ENCODE measurements at places on chromosomes 1 and 21. TPM values are rescaled to one million over a fixed set of nuclear protein-coding genes. Genes with fewer than 3 reads are reported as not detected.

The CA6 gene
- not detected for total RNA-seq

The CPTP gene
- 22.1 TPM for total RNA-seq

The ZNF695 gene
- total RNA-seq: 17.4 TPM

The OR10K2 gene
- total RNA-seq: not detected

The FCRL5 gene
- total RNA-seq: 0.02 TPM

The NSUN4 gene
- 23.7 TPM for total RNA-seq

The TACSTD2 gene
- total RNA-seq: not detected

The KRTAP12-2 gene
- total RNA-seq: not detected

The TGFB2 gene
- total RNA-seq: 22.1 TPM

The CFHR5 gene
- not detected for total RNA-seq

The MATN1 gene
- 0.47 TPM for total RNA-seq

The SIPA1L2 gene
- 2.0 TPM for total RNA-seq

DNA sequence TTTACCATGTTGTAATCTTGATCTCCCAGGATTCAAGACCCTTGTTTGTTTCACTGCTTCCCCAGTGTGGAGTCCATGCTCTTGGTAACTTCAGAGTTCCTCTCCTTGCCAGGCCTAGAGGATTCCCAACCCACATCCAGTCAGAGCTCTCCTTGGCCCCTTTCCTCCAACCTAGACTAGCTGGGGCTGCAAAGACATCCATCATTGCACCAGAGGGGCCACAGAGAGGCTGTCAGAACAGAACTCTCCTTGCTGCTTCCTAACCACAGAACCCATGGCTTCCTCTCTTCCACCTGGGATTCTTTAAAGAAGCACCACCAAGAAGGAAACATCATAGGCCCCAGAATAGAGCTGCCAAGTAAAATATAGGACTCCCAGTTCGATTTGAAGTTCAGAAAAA is 81.0 kb downstream of the HMGB4 start:
- no peak for DNase-seq

- DNase-seq: no peak
Measured at GRCh38 chr21:25572861-25573310, 34.4 kb downstream of the MRPL39 start.

GRCh38 chr1:221469476-221469875 is 272.4 kb downstream of the DUSP10 start:
- no peak for DNase-seq

GRCh38 chr1:150164224-150164623 is 14.5 kb downstream of the PLEKHO1 start:
- no peak for DNase-seq

GRCh38 chr1:19167140-19167539 is 42.9 kb downstream of the UBR4 start:
- no peak for DNase-seq

DNA sequence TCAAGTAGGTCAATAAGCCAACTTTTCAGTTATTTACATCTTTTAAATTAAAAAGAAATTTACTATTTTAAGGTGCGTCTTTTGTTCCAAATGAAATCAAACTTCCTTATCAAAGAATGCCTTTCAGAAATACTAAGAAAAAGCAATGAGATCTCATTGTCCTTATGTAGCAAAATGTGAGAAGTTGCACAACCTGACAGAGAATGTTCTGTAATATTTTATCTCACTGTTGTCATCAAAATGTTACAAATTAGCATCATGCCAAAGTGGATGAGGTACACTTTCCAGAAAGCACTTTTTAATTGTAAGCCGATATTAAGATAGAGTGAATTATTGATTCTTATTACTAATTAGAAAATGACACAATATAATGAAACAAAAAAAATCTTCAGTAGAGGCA is 50.4 kb downstream of the KCNT2 start:
- DNase-seq: no peak

GRCh38 chr1:20981915-20982314 is 194.8 kb downstream of the EIF4G3 start:
- DNase-seq: no peak

- no peak for DNase-seq
Measured at GRCh38 chr1:80363689-80364475, 1357.4 kb upstream of the ADGRL4 start.

- peak; percentile 49 for DNase-seq
Measured at GRCh38 chr1:203628201-203629015, 1.8 kb downstream of the ATP2B4 start.

GRCh38 chr1:244205171-244205570 is 154.1 kb downstream of the ZBTB18 start:
- no peak for DNase-seq

- DNase-seq: no peak
Measured at GRCh38 chr1:167171286-167171929, 49.3 kb upstream of the POU2F1 start.

- no peak for DNase-seq
Measured at GRCh38 chr1:233668725-233669294, 54.9 kb downstream of the KCNK1 start.

- no peak for DNase-seq
Measured at GRCh38 chr1:101460739-101461138, 223.9 kb downstream of the S1PR1 start.

GRCh38 chr1:159900086-159900680 is at the start of gene CFAP45:
CFAP45 (minus strand) TSS chr1:159900165; CDS start chr1:159900098, 67 bp downstream.
- no peak for DNase-seq

GRCh38 chr1:203476216-203476814 is 709 bp downstream of the PRELP start:
- DNase-seq: no peak

DNA sequence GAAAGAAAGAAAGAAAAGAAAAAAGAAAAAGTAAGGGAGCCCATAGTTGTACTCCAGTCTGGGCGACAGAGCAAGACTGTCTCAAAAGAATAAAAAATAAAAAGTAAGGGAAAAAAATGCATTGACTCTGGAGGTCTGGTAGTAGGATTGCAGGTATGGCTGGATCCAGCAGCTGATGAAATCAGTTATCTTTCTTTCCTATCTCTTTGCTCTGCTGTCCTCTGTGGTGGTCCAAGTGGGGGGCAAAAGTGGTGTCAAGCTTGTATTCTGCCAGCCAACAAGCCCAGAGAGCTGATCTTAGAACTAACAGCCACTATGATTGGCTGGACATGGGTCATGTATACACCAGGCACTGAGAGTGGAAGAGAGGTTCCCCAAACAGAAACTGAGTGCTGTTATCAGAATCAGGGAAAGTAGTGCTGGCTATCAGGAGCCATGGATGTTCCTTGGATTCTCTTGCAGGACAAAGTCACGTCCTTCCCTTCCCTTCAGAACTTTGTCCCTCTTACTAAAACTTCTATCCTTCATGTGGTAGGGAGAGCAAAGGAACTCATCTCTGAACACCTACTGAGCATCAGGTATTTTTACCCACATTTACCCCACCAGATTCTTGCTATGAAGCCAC is 3.5 kb upstream of the FBLIM1 start:
- DNase-seq: no peak

DNA sequence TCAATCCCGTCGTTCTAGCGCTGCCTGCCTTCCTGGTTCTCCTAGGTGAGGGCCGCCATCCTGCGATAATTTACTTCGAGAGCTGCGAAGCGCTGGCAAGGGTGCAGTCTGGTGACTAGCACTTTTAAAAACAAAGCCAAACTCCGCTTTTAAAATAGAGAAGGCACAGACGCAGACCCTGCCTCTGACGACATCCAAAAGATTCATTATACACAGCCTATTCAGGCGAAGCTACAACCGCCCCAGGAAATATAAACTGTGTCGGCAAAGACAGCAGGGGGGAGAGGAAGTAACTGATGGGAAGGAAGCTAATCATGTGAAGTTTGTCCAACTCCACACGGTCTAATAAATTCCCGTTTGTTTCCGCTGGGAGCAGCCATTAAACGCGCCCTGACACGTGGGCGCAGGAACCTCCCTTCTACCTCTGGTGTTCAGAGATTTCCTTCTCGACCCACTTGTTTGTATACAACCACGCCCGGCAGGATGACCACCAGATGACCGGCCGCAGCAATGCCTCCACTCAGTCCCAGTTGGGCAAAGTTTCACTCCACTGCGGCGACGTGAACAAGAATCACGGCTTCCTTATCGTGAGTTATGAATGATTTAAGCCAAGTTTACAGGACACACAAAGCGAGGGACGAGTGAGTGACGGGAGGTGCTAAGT is 1.3 kb downstream of the GNG12 start:
- peak; percentile 85 for DNase-seq

DNA sequence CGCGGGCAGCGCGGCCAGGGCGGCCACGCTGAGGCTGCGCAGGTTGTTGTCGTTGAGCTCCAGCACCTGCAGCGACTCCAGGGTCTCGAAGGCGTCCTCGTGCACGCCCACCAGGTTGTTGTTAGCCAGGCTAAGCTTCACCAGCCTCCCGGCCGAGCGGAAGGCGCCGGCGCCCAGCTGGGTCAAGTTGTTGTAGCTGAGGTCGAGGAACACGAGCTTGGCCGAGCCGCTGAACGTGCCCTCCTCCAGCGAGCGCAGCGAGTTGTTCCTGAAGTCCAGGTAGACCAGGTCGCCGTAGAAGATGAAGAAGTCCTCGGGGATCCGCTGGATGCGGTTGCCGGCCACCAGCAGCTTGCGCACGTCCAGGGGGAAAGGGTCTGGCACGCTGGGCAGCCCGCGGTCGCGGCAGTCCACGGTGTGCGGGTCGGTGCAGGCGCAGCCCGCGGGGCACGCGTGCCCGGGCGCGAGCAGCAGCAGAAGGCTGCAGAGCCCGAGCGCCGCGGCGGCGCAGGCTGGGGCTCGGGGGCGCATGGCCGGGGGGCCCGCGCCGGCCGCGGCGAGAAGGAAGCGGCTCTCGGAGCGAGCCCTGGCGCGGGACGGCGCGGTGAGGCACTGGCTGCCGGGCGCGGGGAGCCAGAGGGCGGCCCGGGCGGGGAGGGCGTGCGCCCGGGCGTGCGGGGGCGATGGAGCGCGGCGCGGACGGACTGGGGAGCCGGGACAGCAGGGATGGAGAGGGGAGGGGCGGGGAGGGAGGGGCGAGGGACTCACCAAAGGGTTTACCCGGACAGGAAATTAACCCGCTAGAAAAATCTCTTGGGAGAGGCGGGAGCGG is 524 bp downstream of the LRRC38 start:
- DNase-seq: no peak

DNA sequence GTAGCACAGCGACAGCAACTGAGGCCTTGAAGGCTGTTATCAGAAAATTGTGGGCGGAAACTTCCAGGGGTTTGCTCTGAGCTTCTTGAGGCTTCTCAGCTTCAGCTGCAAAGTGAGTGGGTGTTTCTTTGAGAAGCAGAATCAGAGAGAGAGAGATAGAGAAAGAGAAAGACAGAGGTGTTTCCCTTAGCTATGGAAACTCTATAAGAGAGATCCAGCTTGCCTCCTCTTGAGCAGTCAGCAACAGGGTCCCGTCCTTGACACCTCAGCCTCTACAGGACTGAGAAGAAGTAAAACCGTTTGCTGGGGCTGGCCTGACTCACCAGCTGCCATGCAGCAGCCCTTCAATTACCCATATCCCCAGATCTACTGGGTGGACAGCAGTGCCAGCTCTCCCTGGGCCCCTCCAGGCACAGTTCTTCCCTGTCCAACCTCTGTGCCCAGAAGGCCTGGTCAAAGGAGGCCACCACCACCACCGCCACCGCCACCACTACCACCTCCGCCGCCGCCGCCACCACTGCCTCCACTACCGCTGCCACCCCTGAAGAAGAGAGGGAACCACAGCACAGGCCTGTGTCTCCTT is at the start of gene FASLG:
TSS of gene FASLG (plus strand) at position 233 of the 583 bp plus-strand sequence. CDS start at position 332, 99 bp downstream.
- DNase-seq: no peak

- DNase-seq: no peak
Measured at GRCh38 chr1:78728359-78728758, 78.7 kb downstream of the IFI44 start.

GRCh38 chr1:169070547-169070946 is 35.9 kb upstream of the ATP1B1 start:
- no peak for DNase-seq

GRCh38 chr1:110255392-110255787 is 45.3 kb downstream of the KCNC4 start:
- no peak for DNase-seq

DNA sequence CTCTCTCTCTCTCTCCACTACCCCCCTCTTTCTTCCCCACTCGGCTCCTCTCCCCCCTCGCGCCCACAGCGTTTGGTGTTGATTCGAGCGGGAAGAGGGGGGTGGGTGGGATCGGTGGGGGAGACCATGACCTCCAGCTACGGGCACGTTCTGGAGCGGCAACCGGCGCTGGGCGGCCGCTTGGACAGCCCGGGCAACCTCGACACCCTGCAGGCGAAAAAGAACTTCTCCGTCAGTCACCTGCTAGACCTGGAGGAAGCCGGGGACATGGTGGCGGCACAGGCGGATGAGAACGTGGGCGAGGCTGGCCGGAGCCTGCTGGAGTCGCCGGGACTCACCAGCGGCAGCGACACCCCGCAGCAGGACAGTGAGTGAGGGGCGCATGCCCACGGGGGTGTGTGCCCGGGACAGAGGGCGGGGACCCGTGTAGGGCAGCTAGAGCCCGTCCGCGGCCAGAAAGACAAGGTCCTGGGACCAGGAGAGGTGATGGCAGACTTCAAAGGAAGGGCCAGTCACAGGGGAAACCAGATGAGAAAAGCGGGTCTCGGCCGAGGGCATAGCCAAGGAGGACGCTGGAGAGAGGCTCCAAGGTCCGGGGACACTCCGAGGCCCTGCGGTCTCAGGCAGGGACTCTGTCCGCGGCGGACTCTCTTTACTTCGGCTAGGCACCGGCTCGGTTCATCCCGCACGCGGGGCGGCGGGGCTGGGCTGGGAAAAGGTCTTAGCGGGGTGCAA is at the start of gene PRRX1:
TSS of gene PRRX1 (plus strand) at position 39 of the 735 bp plus-strand sequence. CDS start at position 127, 88 bp downstream.
- DNase-seq: no peak

DNA sequence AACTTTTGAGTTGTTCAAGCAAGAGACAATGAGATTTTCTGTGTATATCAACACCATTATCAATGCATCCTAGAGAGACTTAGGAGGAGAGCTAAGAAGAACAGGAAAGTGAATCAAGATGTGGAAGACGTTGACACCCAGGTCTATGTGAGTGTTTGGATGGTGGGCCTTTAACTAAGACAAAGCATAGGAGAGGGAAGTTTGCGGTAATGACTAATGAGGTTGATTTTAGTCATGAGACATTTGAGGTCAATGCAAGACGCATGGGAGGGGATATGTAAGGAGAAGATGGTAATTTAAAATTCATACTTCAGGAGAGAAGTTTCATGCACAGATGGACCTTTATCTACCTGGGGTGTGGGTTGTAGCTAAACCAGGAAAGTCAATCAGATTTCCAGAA is 269.6 kb downstream of the VAV3 start:
- DNase-seq: no peak

GRCh38 chr21:33810766-33811165 is 104.8 kb downstream of the ATP5PO start:
- no peak for DNase-seq

- no peak for DNase-seq
Measured at GRCh38 chr1:40394491-40395172, 21.1 kb downstream of the SMAP2 start.

DNA sequence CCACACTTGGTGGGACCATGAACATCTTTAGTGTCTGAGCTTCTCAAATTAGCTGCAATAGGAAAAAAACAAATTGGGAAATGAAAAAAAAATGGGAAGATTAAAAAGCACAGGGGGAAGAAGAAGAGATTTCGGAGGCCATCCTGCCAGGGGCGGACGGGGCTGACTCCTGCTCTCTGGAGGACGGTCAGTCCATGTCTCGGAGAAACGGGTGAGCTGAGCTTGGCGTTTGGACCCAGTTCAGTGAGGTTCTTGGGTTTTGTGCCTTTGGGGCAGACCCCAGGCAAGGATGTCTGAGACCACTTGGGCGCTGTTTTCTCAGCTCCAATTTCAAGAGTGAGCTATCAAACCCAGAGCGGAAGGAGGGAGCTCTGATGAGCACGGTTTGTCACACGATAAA is 123.9 kb downstream of the PRDM2 start:
- no peak for DNase-seq

GRCh38 chr1:236395230-236395946 is 1.3 kb downstream of the EDARADD start:
- DNase-seq: peak; percentile 65

All from SJCRH30 (cell line).